ENCODE measurements at places on chromosomes 4 and X. TPM values are rescaled to one million over a fixed set of nuclear protein-coding genes. Genes with fewer than 3 reads are reported as not detected.
A peak's percentile ranks its signal among the peaks of the same experiment; 100 is the strongest.

The HEPH gene
- total RNA-seq = not detected

- no peaks in the 10 kb centered on the region for H3K27me3 ChIP-seq
- H3K36me3 ChIP-seq = no peaks in the 10 kb centered on the region
- no peak overlapping the region for H3K4me3 ChIP-seq
- no peak overlapping the region for H3K27ac ChIP-seq
- no peak for DNase-seq
Observed at GRCh38 chr4:23034731-23035130, 342.0 kb downstream of the GBA3 start.

DNA sequence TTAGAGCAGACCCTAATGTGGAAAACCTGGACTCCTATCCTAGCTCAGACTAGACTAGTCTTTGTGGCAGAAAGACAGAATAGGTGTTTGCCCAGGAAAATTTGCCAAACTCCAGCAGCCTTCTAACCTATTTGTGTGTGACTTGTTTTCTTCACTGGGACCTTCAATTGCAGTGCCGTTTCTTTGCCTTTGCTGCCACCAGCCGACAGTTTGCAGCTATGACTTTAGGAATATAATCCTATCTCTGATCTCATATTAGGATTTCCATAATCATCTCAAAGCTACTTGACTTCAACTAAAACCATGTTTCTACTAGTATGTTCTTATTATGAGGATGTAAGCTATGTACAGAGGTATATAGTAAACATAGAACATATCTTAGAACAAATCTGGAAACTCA is 60.2 kb upstream of the PGAM4 start:
- DNase-seq = no peak
- no peaks in the 10 kb centered on the region for H3K4me1 ChIP-seq
- H3K4me3 ChIP-seq = no peak overlapping the region

- H3K36me3 ChIP-seq = no peaks in the 10 kb centered on the region
- DNase-seq = peak; percentile 40
- H3K27ac ChIP-seq = no peak overlapping the region
- peaks cover 68% of the 10 kb centered on the region for H3K27me3 ChIP-seq
- H3K4me3 ChIP-seq = no peak overlapping the region
- H3K4me1 ChIP-seq = no peaks in the 10 kb centered on the region
Observed at GRCh38 chrX:71859637-71860036, 51.0 kb upstream of the NHSL2 start.

- H3K27me3 ChIP-seq = peaks cover 18% of the 10 kb centered on the region
- H3K36me3 ChIP-seq = no peaks in the 10 kb centered on the region
Observed at GRCh38 chr4:76657443-76657842, 222.4 kb downstream of the SHROOM3 start.

DNA sequence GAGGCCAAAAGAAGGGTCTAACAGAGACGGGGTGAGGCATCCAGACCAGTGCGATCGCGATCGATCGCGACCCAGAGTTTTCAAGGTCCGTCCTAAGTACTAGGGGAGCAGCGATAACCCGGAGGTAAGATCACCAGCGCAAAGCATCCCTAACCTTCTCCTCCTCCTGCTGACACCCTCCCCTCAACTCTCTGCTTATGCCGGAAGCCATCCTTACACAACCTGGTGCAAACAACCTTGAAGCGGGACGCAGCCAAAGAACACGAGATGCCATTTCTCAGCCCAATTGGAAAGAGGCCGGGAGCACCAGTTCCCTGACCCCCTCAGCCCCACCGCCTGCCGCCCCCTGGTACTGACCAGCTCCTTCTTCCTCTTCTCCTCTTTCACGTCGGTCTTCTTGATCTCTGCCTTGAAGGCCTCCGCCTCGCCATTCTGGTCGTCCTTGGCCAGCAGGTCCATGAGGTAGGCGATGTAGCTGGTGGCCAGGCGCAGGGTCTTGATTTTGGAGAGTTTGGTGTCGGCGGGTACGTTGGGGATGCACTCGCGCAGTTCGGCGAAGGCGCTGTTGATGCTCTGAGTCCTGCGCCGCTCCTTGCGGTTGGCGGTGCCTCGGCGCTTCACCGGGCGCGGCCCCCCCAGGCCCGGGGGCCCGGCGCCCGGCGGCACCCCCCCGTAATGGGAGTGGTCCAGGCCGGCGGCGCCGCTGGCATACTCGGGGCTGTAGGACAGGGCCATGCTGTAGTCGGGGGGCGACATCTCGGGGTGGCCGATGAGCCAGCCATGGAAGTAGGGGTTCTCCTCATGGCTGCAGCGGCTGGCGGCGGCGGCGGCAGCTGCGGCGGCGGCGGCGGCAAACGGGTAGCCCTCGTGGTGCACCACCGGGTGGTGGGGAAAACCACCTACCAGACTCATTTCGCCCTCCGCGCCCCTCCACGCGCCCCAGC is 1.4 kb downstream of the HAND2 start:
- no peak for DNase-seq
- peak overlapping the region; percentile 15 for H3K4me3 ChIP-seq
- peaks cover 45% of the 10 kb centered on the region for H3K4me1 ChIP-seq
- H3K36me3 ChIP-seq = peaks cover 13% of the 10 kb centered on the region

DNA sequence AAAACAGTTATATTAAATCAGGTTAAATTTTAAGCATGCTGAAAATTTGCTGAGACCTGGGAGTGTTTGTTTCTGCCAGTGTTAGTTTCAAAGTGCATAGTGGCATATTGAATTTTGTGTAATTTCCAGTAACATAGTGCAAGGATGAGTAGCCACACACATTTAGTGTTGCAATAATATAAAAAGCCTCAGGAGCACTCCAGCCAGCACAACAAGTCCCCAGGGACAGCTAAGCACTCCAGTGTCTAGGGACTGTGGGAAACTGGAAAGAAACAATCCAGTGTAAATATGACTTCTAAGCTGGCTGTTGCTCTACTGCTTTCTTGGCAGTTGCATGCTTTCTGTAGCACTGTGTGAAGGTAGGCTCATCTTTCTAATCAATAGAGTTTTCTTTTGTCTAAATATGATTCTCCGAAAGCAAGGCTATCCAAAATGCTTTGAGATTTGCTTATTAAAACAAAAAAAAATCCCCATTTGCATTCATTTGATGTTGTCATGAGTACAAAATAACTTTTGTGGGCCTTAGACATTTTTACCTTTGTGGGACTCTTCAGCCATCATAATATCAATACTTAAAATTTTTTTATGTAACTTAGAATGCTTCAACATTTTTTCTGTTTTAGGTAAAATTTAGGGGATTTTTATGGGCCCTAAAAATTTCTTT is 24.2 kb upstream of the CXCL2 start:
- peaks cover 6% of the 10 kb centered on the region for H3K27me3 ChIP-seq
- no peak for DNase-seq
- no peak overlapping the region for H3K4me3 ChIP-seq
- H3K4me1 ChIP-seq = no peaks in the 10 kb centered on the region
- H3K36me3 ChIP-seq = no peaks in the 10 kb centered on the region

Measured in activated T-cell treated with anti-CD3 and anti-CD28 coated beads, Interleukin-2, amount 50 U/mL, for 72 hours (primary cell).